NK-92 treated with Interleukin-12 subunit alpha and Interleukin-12 subunit beta, amount 100 ng/mL, for 24 hours (cell line): ENCODE measurements at places on chromosomes 1 and 21.

DNA sequence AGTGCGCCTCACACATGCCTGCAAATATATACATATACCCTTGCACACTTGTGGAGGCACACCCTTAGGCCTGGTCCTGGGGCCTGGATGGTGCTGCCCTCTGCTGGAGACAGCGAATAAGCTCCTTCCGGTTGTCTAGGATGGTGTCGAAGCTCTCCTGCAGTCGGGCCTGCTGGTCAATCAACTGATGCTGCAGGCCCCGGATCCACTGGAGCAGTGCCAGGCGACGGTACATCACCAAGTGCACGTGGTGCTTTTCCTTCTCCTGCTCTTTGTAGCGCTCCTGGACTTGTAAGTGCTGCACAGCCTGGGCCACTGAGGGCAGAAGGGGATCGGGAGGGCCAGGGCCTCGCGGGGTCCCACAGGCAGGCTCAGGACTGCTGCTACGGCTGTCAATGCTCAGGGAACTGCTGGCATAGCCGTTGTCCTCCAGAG, 3.1 kb downstream of the C1orf216 start:
- peak; percentile 32 for DNase-seq

- no peak for DNase-seq
Measured at GRCh38 chr1:220788900-220789299, 2.2 kb downstream of the MTARC1 start.

- no peak for DNase-seq
Measured at GRCh38 chr1:185916861-185917260, 182.7 kb downstream of the HMCN1 start.

DNA sequence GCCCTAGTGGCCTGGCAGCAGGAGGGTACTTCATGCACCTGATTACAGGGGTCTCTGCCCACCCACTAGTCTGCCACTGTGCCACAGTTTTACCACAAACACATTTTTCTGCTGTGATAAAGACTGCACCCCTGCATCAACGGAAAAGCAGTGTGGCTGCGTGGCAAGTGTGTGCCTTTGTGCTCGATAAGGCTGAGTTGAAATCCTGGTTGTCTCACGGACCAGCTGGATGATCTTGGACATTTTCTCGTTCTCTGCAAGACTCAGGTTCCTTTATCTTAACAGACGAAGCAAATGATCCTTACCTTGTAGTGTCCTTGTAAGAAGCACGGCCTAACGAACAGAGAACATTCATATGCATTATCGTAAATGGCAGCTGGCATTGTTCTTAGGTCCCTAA, 10.2 kb downstream of the GRHL3 start:
- DNase-seq, result no peak

DNA sequence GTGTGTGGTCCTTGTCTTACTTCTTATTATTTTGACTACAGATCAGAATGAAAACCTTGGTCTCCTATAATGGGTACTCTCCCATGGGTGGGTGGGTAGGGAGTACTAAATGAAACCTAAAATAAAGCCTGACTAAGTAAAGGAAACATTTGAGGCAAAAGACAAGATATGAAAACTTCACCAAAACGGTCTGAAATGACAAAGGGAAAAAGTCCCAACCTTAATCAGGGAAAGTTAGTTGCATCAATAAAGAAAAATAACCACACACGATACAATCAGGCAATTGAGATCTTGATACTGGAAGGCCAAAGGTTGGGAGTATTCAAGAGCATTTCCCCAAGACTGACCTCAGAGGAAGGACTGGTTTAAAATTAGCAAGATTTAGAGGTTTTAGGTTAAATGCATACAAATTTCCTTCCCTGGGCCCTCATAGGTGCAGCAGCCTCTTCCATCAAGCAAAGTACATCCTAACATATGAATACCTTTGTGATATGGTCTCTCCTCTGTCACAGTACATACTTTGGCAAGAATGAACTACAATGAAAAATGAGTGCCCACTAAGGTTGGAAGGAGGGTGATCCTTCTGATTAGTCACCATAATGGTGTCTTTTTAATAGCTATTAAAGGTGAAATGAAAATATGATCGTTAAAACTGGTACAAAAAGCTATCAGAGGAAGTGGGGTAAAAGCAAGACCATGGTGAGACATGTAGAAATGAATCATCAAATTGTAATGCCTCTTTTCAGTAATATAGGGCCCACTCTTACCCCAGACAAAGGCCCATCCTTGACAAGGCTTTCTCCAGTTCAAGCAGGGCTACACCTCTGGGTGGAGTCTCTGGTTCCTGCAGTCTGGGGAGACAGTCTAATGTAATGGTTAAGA, 15.3 kb upstream of the TNFSF4 start:
- DNase-seq, result no peak

GRCh38 chr1:3465091-3465934, 10.8 kb downstream of the ARHGEF16 start:
- no peak for DNase-seq

DNA sequence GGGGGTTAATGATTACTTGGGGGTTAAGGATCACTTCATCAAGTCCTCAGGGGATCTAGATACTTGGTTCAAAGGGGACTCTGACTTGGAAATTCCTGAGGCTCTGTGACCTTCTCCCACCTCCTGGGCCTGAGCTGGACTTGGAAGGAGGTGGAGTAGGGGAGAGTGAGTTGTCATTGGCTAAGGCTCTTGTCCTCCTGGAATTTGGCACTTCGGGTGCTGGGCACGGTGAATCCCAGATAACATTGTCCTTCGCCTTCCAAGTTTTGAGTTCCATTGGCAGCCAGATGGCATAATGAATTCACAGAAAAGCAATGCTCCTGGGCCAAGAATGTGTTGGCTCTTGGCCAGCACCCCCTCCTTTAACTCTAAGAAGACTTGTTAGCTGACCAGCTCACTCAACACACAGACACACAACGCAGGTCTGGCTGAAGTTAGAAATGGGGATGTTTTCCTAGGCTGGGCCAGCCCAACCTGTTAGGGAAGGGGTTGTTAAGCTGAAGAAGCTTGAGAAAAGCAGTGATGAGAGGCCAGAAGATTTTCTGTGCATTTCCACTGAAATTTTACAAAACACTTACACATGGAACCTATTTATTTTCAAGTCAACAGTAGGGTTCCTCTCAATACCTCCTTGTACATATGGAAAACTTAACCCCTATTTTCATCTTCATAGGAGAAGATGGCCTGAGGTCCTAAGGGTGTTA, 29.7 kb downstream of the SLC26A9 start:
- no peak for DNase-seq

GRCh38 chr1:227916655-227917054, 31.1 kb downstream of the WNT9A start:
- DNase-seq, result no peak

- no peak for DNase-seq
Measured at GRCh38 chr1:17229379-17229778, 19.5 kb upstream of the PADI3 start.

GRCh38 chr21:32325706-32326105, 27.1 kb downstream of the MRAP start:
- no peak for DNase-seq

DNA sequence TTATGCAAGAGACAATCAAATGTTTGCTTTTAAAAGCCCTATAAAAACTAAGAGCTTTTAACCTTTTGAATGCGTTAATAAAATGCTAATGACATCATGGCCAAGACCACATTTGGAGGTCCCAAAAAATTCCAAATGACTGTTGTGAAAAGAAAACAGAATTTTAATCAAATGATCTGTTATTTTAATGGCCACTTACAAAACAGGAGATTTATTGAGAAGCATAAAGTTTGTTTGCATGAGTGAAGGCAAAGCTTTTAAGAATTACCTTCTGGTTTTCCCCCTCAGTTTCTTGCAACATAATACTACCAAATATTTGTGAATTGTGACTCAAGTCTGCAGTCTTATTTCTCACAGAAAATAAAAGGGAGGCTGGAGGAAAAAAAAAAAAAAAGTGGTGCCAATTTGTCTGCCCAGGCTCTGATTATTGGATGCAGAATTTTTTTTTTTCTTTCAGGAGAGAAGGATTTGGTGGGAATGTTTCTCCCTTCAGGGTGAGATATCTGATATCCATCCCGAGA, 60.7 kb downstream of the GORAB start:
- no peak for DNase-seq

DNA sequence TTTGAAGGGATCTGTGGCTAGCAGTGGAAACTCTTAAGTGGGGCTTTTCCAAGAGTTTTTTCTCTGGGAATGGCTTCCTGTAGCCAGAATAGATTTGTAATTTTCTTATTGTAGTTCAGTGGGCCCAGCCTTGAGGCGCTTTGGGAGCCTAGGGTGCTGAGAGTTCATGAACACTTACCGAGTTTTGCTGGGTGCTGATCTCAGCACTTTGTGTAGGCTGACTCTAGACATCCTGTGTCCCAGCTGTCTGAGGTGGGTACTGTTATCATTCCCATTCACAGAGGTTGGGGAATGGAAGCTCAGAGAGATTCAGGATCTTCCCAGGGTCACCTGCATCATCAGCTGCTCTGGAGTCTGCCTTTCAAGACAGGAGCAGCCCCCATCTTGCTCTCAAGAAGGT, 7.0 kb downstream of the PPFIA4 start:
- no peak for DNase-seq

- no peak for DNase-seq
Measured at GRCh38 chr1:209937996-209938959, at the start of gene SYT14. TSS of gene SYT14 (plus strand) at chr1:209938217. CDS start at chr1:209938265, 48 bp downstream.

GRCh38 chr1:202954057-202954745, 3.9 kb downstream of the ADIPOR1 start:
- DNase-seq, result no peak

GRCh38 chr1:204513117-204513716, 3.0 kb upstream of the MDM4 start:
- no peak for DNase-seq

DNA sequence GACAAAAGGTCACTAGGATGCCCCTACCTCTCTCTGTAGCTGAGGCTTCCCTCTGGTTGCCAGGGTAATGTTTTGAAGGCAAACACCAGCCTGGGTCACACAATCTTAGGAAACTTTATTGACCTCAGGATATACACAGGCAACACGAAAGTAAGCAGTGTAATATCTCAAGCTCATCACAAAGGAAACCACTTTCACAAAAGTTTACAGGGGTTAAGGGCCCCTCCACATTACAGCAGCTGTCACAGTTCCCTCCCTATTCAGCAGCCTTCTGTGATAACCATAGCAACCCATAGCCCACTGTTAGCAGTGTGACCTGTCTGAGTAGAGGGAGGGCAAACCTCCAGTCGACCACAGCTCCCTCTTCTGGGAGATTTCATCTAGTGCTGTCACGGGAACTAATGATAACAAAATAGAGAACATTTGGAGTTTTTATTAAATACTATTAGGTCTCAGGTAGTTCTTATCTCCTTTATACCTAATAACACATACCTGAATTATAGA, 149.8 kb downstream of the PTPRC start:
- DNase-seq, result no peak

DNA sequence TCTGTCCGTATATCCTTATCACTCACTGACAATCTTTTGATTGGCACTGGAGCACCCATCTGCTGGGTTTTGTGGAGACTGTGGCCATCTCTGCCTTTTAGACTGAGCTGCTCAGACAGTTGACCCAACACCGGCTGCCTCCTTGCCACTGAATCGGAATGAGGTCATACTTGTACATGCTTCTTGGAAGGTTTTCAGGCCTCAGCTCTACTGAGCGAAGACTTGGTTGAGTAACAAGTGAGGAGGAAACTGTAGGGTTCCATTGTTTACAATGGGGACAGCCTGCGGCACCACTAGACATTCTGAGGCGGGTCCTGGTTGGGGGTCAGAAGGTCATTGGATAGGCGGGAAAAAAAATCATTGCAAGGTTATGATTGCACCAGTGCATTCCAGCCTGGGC, 320.3 kb downstream of the KIF26B start:
- DNase-seq, result no peak

- DNase-seq, result no peak
Measured at GRCh38 chr1:145887631-145888030, 2.0 kb upstream of the ANKRD35 start.

DNA sequence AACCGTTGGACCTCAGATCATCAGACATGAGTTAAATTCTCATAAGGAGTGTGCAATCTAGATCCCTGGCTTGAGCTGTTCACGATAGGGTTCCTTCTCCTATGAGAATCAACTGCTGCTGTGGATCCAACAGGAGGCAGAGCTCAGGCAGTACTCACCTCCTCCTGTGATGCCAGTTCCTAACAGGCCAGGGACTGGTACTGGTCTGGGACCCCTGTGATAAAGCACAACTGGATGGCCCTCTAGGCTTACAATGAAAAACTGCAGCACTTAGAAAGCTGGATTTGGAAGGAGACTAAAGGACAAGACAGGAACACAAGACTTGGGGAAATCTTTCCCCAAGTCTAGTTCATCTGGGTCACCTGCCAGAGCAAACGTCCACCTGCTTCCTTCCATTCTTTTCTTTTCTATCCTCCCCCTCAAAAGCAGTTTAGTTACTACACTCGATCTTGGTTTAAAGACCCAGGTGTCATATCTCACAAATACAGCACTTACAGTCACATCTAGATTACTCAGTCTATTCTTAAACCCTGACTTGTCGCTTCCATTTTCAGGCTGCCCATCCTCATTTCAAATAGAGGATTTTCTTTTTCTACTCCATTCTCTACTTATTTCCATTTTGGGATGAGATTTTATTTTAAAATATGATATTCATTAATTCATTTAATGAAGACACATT, 59.8 kb downstream of the PTPN14 start:
- DNase-seq, result no peak

DNA sequence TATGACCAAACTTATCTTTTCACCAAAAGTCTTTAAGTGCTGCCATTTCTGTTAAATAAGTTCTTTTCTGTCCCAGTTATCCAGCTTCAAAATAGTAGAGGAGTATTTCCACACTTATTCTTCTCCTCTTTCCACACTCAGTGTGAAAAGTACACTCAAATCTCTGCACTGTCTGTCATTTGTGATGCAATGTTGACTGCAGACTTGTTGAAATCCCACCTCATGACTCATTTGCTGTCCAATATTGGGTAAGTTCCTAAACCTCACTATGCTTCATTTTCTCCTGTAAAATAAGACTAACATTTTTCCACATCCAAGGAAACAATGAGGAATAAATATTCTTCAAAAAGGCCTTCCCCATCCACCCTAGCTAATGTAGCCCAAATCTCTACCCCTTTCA, 17.5 kb downstream of the LRRIQ3 start:
- DNase-seq, result no peak

GRCh38 chr1:177984136-177984525, 14.3 kb upstream of the SEC16B start:
- DNase-seq, result no peak

GRCh38 chr1:234486858-234487840, 8.2 kb upstream of the TARBP1 start:
- no peak for DNase-seq

- DNase-seq, result no peak
Measured at GRCh38 chr1:181484821-181485220, 1.5 kb downstream of the CACNA1E start.

- no peak for DNase-seq
Measured at GRCh38 chr1:230930986-230931385, 47.7 kb downstream of the TTC13 start.
